Sigmoid colon (tissue), 7 donors: ENCODE measurements at places on chromosomes 5 and 9. TPM values are rescaled to one million over a fixed set of nuclear protein-coding genes. Genes with fewer than 3 reads are reported as not detected.

DNA sequence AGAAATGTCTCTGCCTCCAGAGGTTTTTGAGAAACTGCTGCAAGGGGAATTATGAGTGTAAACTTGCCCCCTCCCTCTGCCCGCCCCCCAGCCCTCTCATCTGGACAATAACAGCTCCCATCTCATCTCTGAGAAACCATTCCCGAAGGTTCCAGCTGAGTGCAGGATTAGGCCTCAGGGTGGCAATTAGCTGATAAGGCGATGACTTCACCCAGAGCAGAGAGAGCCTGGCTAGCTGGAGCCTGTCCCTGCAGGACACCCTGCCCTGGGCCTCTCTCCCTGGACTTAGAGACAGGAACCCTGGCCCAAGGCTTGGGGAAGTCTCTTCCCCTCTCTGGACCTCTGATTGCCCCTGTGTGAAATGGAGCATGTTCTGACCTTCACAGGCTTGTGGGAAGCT is 45.7 kb upstream of the HAND1 start:
- DNase-seq = no peak

- DNase-seq = no peak
Observed at GRCh38 chr9:109145051-109145450, 22.0 kb downstream of the FRRS1L start.

- DNase-seq = no peak
Observed at GRCh38 chr5:39475881-39476842, 51.4 kb upstream of the DAB2 start.

DNA sequence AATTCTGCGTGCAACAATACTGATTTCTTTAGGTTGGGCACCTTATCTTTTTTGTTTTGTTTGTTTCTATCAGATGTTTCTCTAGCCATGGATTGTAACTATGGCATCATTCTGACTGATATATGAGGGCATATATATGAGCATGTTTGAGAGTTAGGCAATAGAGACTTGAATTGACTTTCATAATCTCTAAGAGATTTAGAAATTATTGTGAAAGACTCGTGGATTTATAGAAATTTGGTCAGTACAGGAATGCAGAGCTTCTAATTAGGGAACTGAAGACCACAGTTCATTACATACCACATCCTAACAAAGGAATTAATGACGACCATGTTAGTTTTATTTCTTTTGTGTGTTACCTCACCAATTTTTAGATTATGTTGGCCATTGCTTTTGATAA is 546.0 kb upstream of the GRAMD2B start:
- DNase-seq = no peak

ZNF622 gene
- total RNA-seq = 26.5 TPM
